ENCODE measurements at places on chromosomes 1 and 21.

- no peak for DNase-seq
These were observed 118.5 kb upstream of the ADAR start for GRCh38 chr1:154726443-154726842.

DNA sequence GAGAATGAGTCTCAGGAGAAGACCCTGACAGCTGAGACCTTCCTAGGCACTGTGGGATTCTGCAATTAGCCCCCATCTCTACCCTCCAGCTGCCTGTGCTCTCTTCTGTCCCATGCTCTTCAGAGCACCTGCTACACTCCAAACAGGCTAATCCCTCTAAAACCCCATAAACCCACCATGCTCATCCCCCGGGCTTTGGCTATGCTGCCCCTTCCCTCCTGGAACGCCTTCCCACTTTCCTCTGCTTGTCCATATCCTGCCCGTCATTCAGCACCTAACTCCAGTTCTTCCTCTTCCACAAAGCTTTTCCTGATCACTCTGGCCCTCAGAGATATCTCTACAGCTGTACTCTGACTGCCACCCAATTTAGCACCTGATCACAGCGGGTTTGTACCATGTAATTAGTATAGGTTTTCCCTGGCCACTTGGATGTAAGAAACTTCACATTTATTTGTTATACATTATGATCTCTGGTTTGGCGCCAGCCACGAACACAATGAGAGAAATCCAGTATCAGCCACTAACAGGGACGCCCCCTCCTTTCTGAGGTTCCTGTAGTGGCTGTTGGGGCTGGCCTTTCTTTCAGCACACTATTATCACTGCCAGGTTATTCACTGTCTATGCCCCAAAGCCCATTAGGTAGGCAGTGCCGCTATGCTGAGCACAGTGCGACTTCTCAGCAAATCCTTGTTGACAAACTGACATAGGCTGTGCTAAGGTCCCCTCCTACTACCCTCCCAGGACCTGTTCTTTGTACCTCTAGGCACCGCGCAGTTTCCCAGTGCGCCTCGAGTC, 45.1 kb downstream of the CDC7 start:
- DNase-seq: no peak

DNA sequence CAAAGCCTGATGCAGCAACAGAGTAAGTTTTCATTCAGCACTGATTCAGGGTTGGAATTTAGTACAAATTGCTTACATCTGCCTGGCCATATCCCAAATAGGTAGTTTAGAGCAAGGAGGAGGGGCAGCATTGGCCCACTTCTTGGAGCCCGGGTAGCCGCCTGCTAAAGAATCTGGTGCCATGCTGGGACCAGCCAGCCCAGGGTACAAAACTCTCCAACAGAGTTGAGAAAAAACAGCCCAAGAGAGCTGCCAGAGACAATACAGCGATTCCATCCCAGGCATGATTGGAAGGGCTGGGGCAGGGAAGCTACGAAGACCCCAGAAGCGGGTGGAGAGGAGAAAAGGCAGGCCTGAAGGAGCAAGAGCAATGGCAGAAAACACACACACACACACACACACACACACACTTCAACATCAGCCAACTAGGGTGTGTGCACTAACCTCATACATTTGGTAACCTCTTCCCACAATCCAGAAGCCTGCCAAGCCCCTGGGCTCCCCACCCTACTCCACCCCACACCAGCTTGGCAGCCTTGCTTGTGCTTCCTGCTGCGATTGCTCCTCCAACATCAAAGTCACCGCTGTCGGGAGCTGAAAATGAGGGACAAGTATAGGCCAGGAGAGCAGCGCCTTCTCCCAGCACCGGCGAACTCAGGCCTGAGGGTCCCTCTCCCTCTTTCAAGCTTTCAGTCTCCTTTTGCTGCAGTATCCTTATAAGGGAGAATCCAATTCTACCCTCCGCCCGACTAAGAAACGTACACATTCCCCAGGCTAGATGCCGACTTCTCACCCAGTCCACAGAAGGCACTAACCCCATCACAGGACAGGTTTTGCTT, 1.2 kb downstream of the PIK3C2B start:
- DNase-seq: peak; percentile 45

GRCh38 chr1:244730153-244730933, 77.4 kb downstream of the DESI2 start:
- DNase-seq: peak; percentile 7

GRCh38 chr1:100499194-100499811, 38.6 kb upstream of the GPR88 start:
- no peak for DNase-seq

DNA sequence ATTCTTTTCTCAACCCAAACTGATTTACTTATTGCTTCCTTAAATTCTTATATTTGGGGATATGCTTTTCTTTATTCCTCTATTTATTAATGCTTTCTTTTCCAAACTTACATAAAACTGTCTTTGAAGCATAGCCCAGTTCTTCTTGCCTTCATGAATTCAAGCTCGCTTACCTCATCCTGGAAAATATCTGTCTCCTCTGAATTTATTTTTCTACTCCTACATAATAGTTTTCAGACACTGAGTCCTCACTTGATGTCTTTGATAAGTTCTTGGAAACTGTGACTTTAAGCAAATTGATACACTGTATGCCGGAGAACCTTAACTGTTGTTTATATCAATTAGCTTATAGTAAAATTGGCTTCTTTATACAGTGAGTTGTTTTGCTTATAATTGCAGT, 93.8 kb downstream of the ZFYVE9 start:
- DNase-seq: no peak

DNA sequence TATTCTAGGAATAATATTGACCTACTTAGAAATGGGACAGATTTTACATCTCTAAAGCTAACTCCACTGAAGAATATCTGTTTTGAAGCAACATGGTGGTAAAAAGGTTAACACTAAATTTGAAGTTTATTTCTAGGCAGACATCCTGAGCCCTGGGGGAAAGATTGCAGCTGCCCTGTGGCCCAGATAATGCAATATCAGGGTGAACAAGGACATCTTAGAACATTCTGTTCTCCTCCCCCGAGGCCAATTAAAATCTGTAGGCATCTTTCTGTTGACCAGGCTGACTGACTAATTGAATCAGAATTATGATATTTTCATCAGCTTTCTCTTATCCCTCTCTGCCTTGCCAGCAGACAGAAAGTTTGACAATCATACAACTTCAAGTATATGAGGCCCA, 149.8 kb upstream of the DUSP10 start:
- DNase-seq: no peak

DNA sequence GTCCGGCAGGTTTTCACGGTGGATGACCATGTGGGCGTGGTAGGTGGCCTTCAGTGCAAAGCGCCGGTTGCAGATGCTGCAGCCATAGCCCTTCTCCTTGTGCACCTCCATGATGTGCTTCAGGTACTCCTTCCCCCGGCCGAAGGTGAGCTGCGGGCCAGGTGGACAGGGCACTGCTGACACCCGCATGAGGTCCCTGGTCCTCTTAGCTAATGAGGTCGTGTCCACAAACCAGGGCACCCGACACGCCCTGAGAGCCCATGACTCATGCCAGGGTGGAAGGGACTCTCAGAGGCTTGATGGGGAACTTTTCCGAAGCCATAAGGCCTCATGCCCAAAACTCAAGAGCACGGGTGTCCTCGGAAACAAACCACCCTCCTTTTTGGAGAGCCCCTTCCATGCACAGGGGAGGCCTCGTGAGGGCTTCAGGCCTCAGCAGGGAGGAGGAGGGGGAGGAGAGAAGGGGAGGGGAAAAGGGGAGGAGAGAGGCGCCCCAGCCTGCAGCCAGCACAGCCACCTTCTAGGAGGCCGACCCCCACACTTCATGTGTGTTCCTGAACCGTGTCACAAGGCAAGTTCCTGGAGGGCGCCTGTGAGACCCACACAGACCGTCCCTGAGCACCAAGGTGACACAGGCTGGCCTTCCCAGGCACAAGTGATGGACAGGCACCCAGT, 54.4 kb upstream of the RIPK4 start:
- no peak for DNase-seq

GRCh38 chr1:235864469-235864868, 2.2 kb downstream of the LYST start:
- no peak for DNase-seq

DNA sequence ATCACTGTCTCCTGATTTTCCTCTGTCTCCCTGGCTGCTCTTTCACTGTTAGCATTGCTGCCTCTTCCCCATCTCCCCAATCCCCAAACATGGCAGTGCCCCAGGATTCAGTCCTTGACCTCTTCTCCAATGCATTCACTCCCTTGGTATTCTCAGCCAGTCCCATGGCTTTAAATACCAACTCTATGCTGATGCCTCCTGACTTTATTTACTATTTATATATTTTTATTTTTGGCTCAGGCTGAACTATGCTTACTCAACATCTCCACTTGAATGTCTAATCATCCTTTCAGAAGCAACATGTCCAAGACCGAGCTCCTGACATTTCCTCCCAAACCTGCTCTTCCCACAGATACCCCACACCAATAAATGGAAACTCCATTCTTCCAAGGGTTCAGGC, 26.3 kb downstream of the NMNAT2 start:
- no peak for DNase-seq

GRCh38 chr1:244010703-244011123, 40.4 kb upstream of the ZBTB18 start:
- peak; percentile 80 for DNase-seq

- DNase-seq: no peak
These were observed 181.5 kb upstream of the C1orf105 start for GRCh38 chr1:172238965-172239364.

- no peak for DNase-seq
These were observed 256.8 kb downstream of the OLFM3 start for GRCh38 chr1:101739826-101740330.

- DNase-seq: no peak
These were observed 120.4 kb downstream of the KCNH1 start for GRCh38 chr1:211013346-211014240.

DNA sequence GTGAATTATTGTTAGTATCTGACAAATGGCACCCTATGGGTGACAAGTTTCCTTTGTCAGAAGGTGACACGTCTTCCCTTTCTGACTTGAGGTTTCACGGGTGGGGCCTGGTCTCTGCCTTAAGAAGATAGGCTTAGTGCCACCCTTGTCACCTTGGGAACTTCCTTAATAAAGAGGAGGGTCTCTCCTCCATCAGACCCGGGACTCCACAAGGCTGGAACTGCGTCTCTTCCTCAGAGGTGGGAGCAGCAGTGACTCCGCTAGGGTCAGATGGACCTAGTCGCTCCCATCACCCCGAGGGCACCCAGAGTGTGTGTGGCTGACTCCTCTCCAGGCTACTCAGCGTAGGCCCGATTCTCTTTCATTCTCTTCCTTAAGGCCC, 774 bp upstream of the WDTC1 start:
- peak; percentile 13 for DNase-seq

DNA sequence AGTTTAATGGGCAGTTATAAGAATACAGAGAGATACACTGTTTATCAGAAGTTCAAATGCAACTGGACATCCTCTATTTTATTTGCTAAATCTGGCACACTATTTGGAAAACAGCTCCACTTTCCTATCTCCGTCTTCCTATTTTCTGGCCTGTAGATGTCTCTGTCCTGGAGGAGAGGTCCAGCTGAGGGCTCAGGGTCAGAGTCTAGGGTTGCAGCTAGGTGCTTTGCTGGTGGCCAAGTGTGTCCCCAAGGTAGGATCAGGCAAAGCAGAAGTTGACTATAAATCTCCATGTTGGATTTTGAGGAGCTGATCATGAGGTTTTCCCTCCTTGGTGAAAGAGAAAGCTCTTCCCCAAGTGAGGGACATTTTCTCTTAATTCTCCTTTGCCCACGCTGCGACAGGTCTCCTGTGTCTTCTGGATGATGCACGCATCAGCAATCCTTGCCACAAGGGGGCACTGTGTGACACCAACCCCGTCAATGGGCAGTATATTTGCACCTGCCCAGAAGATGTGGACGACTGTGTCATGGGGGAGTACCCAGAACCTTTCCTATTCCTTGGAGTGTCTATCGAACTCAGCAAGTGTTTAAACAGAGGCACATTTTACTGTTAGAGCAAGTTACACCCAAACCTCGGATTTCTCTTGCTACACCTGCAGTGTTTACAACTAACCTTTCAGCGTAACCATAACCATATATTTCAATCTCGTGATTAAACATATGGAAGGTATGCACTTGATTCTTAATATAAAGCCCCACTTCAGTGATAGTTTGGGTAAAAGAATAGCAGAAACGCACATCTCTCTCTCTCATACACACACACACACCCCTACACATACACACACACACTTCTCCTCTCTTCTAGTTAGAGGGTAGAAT, 10.2 kb downstream of the ADAM30 start:
- peak; percentile 32 for DNase-seq

- no peak for DNase-seq
These were observed 188.3 kb downstream of the NRIP1 start for GRCh38 chr21:14876524-14876840.

GRCh38 chr1:214650664-214651063, 47.7 kb downstream of the CENPF start:
- DNase-seq: no peak

- peak; percentile 33 for DNase-seq
These were observed 13.5 kb downstream of the CITED4 start for GRCh38 chr1:40848530-40849189.

GRCh38 chr1:25522031-25522655, 21.3 kb upstream of the LDLRAP1 start:
- DNase-seq: no peak

GRCh38 chr1:182229451-182229850, 162.1 kb downstream of the GLUL start:
- no peak for DNase-seq

DNA sequence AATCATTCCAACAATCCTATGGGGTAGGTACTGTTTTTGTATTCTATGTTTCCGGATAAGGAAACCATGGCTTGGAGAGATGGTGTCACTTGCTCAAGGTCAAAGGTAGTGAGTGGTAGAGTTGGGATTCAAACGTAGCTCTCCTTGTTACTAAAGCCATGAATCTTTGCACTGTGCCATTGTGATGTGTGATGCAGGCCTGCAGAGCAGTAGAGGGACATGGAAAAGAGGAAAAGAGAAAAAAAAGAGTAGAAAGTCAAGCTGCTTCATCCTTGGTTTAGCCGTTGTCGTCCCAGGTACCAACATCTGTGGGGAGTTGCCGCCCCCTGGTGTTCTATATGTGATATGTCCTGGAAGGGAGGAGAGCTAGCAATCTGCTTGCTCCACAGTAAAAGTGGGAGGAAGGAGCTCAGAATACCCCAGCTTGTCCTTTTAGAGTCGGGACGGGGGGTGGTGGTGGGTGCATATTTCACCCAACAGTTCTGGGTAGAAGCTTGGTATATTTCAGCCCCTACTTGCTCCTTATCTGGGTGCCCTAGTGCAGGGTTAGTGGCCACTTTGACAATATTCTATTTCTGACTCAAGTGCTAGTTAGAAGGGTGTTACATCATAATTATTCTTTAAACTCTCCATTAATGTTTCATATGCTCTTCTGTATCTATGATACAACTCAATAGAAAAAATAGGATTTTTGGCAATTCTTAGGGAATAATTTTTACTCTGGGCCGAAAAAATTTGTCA, 98.4 kb downstream of the EBNA1BP2 start:
- DNase-seq: peak; percentile 59
